Mammary epithelial cell (primary cell): ENCODE measurements at places on chromosomes 5 and 9. TPM values are rescaled to one million over a fixed set of nuclear protein-coding genes. Genes with fewer than 3 reads are reported as not detected.

EHMT1 gene
- 79.0 and 83.4 TPM in 2 replicates for total RNA-seq

SH3GL2 gene
- not detected in 2 replicates for total RNA-seq

PCDHGA2 gene
- total RNA-seq = 3.0 TPM

FCHO2 gene
- total RNA-seq = 19.3 and 25.5 TPM in 2 replicates

CNTNAP3 gene
- 37.5 TPM for total RNA-seq

TLX3 gene
- not detected in 2 replicates for total RNA-seq

TMEM215 gene
- total RNA-seq = not detected

BRD8 gene
- 44.5 and 44.9 TPM in 2 replicates for total RNA-seq

LAMC3 gene
- not detected in 2 replicates for total RNA-seq

POLR3G gene
- total RNA-seq = 9.9 and 10.2 TPM in 2 replicates

DNA sequence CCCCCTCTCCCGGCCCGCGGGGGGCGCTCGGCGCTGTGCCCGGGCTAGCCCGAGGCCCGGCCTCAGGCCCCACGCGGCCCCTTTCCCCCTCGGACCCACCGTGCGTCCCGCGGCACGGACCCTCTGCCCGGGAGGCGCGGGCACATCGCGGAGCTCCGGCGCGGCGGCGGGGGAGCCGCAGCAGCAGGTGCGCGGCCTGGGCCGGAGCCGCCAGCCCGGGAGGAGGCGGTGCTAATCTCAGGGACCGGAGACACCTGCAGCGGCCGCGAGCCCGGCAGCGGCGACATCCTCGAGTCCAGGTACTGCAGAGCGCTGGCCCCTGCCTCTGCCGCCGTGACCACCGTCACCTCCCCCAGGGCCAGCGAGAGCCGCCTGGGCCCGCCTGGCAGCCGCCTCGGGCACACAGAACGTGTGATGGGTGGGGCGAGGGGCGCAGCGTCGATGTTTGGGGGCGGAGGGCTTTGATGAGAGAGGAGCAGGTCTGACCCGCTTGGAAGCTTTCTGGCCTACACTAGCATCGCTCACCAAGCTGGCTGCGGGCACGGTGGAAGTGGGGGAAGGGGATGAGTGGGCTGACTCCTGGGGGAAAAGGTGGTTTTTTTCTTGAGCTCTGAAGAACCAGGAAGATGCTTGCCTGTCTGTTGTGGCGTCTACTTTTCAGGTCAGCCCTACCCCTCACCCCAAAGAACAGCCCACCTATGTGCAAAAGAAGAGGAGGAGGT lies 524 bp downstream of the CYFIP2 start:
- DNase-seq = no peak

- no peak for DNase-seq
These were observed 480.4 kb upstream of the COX7C start for GRCh38 chr5:86137297-86137696.

DNA sequence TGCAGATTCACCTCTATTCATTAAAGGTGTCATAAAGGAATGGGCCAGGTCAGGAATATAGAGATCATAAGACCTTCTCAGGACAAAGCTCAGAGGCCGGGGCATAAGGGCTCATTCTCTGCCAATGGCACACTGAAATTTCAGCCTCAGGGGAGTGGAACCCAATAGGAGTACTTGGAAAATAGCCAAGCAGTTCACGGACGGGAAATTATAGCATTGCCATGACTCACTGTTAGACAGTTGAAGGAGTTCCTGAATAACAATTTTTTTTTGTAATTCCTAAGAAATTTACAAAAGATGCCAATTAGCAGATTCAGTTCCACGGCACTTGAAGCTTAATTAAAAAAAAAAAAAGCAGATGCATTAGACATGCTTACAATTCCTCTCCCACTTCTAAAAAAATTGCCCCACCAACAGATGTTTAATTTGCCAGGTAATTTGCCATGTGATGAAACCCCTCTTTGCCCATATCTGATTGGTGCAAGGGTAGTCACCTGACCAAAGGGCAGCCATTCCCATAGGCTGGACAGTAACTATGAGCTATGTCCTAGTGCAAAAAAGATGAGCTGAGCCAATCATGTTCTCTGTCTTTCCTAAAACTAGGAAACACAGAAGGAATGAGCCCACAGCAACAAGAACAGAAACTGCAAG lies 58.6 kb downstream of the PTCD2 start:
- DNase-seq = peak; percentile 83

GRCh38 chr9:70561786-70562395 lies 147.4 kb upstream of the KLF9 start:
- no peak for DNase-seq

- peak; percentile 70 for DNase-seq
These were observed 1.6 kb downstream of the LMX1B start for GRCh38 chr9:126615245-126615790.

DNA sequence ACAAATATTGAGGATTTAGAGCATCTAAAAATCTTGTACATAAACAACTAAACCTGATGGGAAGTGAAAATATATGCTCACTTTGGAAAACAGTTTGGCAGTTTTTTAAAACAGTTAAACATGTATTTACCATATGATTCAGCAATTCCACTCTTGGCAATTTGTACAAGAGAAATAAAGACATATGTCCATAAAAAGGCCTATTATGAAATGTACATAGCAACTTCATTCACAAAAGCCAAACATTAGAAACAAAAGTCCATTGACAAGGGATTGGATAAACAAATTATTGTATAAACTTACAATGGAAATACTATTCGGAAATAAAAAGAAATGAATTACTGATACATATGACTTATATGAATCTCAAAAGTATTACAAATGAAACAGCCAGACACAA lies 196.2 kb upstream of the SLC24A2 start:
- DNase-seq = no peak

- no peak for DNase-seq
These were observed 75.9 kb upstream of the SLC25A51 start for GRCh38 chr9:37979844-37980243.

DNA sequence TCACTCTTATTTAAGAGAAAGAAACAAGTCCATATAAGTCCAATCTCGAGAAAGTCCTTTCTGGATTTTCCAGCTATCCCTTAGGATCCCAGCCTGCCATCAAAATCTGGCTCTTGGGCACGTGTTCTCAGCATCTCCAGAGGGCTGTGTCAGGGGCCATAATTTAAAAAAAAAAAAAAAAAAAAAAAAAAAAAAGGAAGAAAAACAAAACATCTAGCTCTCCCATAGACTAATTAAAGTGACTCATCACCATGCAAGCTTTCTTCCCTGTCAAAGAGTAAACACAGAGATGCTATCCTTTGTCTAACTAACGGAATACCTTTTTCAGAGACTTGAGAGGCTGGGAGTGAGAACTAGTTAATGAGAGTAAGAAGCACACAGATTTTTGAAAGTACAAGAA lies 44.9 kb upstream of the MYO10 start:
- no peak for DNase-seq
